ENCODE measurements at places on chromosomes 1 and 21.

- no peak for DNase-seq
Measured at GRCh38 chr1:222777463-222777862, 37.4 kb upstream of the DISP1 start.

GRCh38 chr1:178607718-178608408 lies 95.0 kb downstream of the TEX35 start:
- DNase-seq = no peak

- peak; percentile 91 for DNase-seq
Measured at GRCh38 chr1:16155537-16156410, at the start of gene EPHA2. Gene EPHA2, minus strand, starts transcription at chr1:16156069. Its CDS starts 137 bp downstream, at chr1:16155932.

GRCh38 chr21:33902349-33902748 lies 13.3 kb downstream of the ATP5PO start:
- DNase-seq = no peak

DNA sequence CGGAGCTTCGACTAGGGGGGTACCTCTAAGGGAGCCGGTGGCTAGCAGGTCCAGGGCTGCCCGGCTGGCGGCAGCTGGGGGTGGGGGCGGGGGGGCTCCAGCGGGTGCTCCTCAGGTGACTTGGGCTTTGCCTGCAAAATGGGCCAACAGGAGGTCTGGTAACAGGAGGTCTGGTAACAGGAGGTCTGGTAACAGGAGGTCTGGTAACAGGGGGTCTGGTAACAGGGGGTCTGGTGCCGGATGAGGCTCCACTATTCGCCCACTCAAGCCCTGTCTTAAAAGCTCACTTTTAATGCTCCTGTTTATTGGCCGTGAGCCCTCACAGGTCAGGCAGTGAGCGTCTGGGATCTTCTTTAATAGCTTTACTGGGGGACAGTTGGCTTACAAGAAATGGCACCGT lies 40.4 kb upstream of the ACTRT2 start:
- DNase-seq = no peak

- peak; percentile 95 for DNase-seq
Measured at GRCh38 chr1:20411196-20411980, 74.6 kb downstream of the CAMK2N1 start.
